ENCODE measurements at places on chromosomes 16 and 17. TPM values are rescaled to one million over a fixed set of nuclear protein-coding genes. Genes with fewer than 3 reads are reported as not detected.

DNA sequence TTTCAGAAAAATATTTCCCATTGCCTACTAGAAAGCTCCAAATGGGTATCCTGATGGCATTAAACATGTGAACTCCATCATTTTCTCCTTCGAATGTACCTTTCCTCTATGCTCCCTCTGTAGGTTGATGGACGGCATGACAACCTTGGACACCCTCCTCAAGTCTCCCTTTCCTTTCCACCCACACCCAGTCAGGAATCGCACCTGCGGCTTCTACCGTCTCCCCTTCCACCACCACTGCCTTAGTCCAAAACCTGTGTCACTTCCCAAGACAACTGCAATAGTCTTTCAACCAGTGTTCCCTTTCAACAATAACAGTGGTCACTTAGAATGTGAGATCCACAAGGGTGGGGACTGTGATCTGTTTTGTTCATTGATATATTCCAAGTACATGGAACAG, 233.1 kb upstream of the AXIN2 start:
- no peaks in the 10 kb centered on the region for H3K27me3 ChIP-seq
- H3K36me3 ChIP-seq, result no peaks in the 10 kb centered on the region
- no peaks in the 10 kb centered on the region for H3K4me1 ChIP-seq
- H3K27ac ChIP-seq, result no peak overlapping the region
- peak; percentile 33 for DNase-seq

GRCh38 chr17:58310511-58311428, 17.8 kb downstream of the TSPOAP1 start:
- no peak for DNase-seq
- no peak overlapping the region for H3K27ac ChIP-seq
- H3K4me3 ChIP-seq, result no peak overlapping the region
- no peaks in the 10 kb centered on the region for H3K4me1 ChIP-seq
- no peaks in the 10 kb centered on the region for H3K27me3 ChIP-seq

- H3K27ac ChIP-seq, result peak within 1 kb of the TSS; percentile 1
- peak; percentile 62 for DNase-seq
Measured at GRCh38 chr17:40443196-40443987, at the start of gene IGFBP4. IGFBP4 (plus strand) TSS chr17:40443450; CDS start chr17:40443736, 286 bp downstream.

GRCh38 chr17:7479213-7480088, at the start of gene ZBTB4:
ZBTB4 (minus strand) TSS chr17:7479631; CDS start chr17:7466801, 12,830 bp downstream.
- no peaks in the 10 kb centered on the region for H3K36me3 ChIP-seq
- H3K4me1 ChIP-seq, result peaks cover 26% of the 10 kb centered on the region
- peak; percentile 69 for DNase-seq
- no peaks in the 10 kb centered on the region for H3K27me3 ChIP-seq
- peak within 1 kb of the TSS; percentile 100 for H3K27ac ChIP-seq
- peak within 1 kb of the TSS; percentile 88 for H3K4me3 ChIP-seq

GRCh38 chr17:47949197-47949759, 7.9 kb downstream of the PNPO start:
- H3K27me3 ChIP-seq, result no peaks in the 10 kb centered on the region
- peak; percentile 74 for DNase-seq
- peak overlapping the region; percentile 44 for H3K4me3 ChIP-seq
- peak overlapping the region; percentile 55 for H3K27ac ChIP-seq

- H3K27me3 ChIP-seq, result no peaks in the 10 kb centered on the region
- no peak overlapping the region for H3K27ac ChIP-seq
- no peak for DNase-seq
- no peak overlapping the region for H3K4me3 ChIP-seq
Measured at GRCh38 chr16:58415003-58415402, 22.7 kb downstream of the GINS3 start.

GRCh38 chr16:61366006-61366405, 670.2 kb downstream of the CDH8 start:
- no peak for DNase-seq
- no peaks in the 10 kb centered on the region for H3K4me1 ChIP-seq
- no peak overlapping the region for H3K4me3 ChIP-seq
- H3K36me3 ChIP-seq, result no peaks in the 10 kb centered on the region
- H3K27me3 ChIP-seq, result no peaks in the 10 kb centered on the region

DNA sequence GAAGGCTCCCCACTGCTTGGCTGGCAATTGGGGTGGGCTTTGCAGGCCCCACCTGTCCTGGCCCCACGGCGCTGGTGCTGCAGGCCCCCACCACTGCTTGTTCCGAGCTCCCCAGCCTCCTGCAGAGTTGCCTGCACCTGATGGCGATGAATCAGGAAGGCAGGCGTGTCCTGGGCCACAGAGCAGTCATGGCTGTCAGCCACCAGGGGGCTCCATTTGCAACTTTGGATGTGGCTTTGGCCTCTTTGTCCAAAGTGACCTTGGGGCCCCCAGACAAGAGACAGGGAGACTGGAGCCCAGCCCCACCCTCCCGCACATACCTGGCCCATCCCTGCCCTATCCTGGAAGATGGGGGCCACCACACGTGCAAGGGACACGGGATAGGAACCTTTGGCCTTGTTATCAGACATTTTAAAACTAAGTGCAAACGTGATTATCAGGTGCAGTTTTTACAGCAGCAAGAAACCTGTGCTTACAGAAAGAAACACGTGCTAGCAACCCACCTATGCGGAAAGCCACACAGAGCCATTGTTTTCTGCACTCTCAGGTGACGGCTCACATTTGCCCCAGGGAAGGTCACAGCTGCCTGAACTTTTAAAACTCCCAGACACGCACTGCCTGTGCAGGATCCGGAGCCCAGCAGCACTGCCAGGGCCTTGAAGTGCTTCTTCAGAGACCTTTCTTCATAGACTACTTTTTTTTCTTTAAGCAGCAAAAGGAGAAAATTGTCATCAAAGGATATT, at the start of gene DNASE1:
TSS of gene DNASE1 (plus strand) at position 443 of the 743 bp plus-strand sequence. CDS start 683 bp downstream, outside the sequence.
- peaks cover 68% of the 10 kb centered on the region for H3K36me3 ChIP-seq
- H3K4me3 ChIP-seq, result no peak within 1 kb of the TSS
- no peaks in the 10 kb centered on the region for H3K27me3 ChIP-seq
- DNase-seq, result peak; percentile 33
- no peaks in the 10 kb centered on the region for H3K4me1 ChIP-seq

DNA sequence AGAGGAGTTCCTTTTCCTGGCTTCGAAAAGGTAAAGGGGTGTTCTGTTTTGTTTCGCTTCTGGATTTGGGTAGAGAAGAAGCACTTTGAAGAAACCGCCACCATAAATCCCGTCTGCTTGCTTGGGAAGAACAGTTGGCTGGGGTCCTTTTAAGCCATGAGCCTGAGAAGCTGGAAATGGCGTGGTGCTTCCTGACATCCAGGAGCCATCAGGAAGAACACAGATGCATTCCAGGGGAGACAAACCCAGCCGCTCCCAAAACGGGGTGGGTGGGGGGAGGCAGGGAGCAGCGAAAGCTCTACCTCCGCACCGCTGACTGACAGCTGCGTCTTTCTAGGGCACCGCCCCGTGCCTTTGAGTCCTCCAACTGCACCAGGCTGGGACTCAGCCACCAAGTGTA, 91.6 kb downstream of the ZDHHC7 start:
- no peak overlapping the region for H3K27ac ChIP-seq
- no peak for DNase-seq
- H3K27me3 ChIP-seq, result no peaks in the 10 kb centered on the region
- H3K4me1 ChIP-seq, result no peaks in the 10 kb centered on the region
- H3K4me3 ChIP-seq, result no peak overlapping the region

- H3K4me3 ChIP-seq, result no peak overlapping the region
- H3K27ac ChIP-seq, result no peak overlapping the region
- H3K36me3 ChIP-seq, result no peaks in the 10 kb centered on the region
- no peak for DNase-seq
Measured at GRCh38 chr17:57808882-57809281, 41.0 kb downstream of the MRPS23 start.

DNA sequence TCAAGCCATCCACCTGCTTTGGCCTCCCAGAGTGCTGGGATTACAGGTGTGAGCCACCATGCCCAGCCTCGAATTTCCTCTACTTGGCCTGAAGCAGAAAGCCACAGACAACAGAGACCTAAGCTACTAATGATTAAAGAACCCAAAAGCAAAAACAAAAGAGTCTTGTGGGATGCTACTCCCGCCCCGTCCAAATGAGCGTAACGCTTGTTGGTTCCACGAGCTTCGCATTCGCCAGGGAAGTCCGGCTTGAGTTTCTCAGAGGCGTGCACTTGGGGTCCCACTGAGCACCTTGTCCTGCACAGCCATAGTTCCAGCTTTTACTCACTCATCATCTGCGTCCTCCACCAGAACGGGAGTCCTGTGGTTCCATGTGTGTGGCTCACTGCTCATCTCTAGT, 16.0 kb downstream of the CEP295NL start:
- no peak for DNase-seq
- no peak overlapping the region for H3K4me3 ChIP-seq
- no peaks in the 10 kb centered on the region for H3K27me3 ChIP-seq

GRCh38 chr17:52212851-52213250, 54.3 kb upstream of the CA10 start:
- no peak overlapping the region for H3K27ac ChIP-seq
- no peaks in the 10 kb centered on the region for H3K4me1 ChIP-seq
- no peak for DNase-seq
- H3K4me3 ChIP-seq, result no peak overlapping the region

GRCh38 chr16:86231321-86231995, 278.9 kb upstream of the FOXF1 start:
- no peak overlapping the region for H3K4me3 ChIP-seq
- no peaks in the 10 kb centered on the region for H3K4me1 ChIP-seq
- no peak overlapping the region for H3K27ac ChIP-seq
- DNase-seq, result no peak
- no peaks in the 10 kb centered on the region for H3K36me3 ChIP-seq

GRCh38 chr16:78543023-78543422, 443.6 kb downstream of the WWOX start:
- H3K27me3 ChIP-seq, result no peaks in the 10 kb centered on the region
- no peak overlapping the region for H3K27ac ChIP-seq
- H3K4me3 ChIP-seq, result no peak overlapping the region
- no peaks in the 10 kb centered on the region for H3K36me3 ChIP-seq
- DNase-seq, result no peak
- H3K4me1 ChIP-seq, result no peaks in the 10 kb centered on the region

- no peak overlapping the region for H3K27ac ChIP-seq
- H3K4me3 ChIP-seq, result no peak overlapping the region
- no peak for DNase-seq
Measured at GRCh38 chr16:17391715-17392114, 79.0 kb downstream of the XYLT1 start.

GRCh38 chr16:63581570-63581969, 1540.3 kb downstream of the CDH11 start:
- no peaks in the 10 kb centered on the region for H3K27me3 ChIP-seq
- no peak overlapping the region for H3K4me3 ChIP-seq
- H3K4me1 ChIP-seq, result no peaks in the 10 kb centered on the region
- H3K36me3 ChIP-seq, result no peaks in the 10 kb centered on the region

- H3K27me3 ChIP-seq, result no peaks in the 10 kb centered on the region
- peaks cover 18% of the 10 kb centered on the region for H3K36me3 ChIP-seq
- H3K4me1 ChIP-seq, result peaks cover 11% of the 10 kb centered on the region
- peak overlapping the region; percentile 70 for H3K27ac ChIP-seq
- DNase-seq, result no peak
Measured at GRCh38 chr16:30399435-30400186, 4.4 kb downstream of the ZNF48 start.

GRCh38 chr17:1486802-1487695, 5.4 kb downstream of the MYO1C start:
- no peaks in the 10 kb centered on the region for H3K27me3 ChIP-seq
- peak; percentile 71 for DNase-seq
- no peaks in the 10 kb centered on the region for H3K36me3 ChIP-seq
- H3K4me3 ChIP-seq, result peak overlapping the region; percentile 47

- no peak overlapping the region for H3K27ac ChIP-seq
- H3K36me3 ChIP-seq, result no peaks in the 10 kb centered on the region
- H3K27me3 ChIP-seq, result no peaks in the 10 kb centered on the region
- DNase-seq, result no peak
- H3K4me3 ChIP-seq, result no peak overlapping the region
Measured at GRCh38 chr16:56911771-56912571, 20.0 kb upstream of the HERPUD1 start.

DNA sequence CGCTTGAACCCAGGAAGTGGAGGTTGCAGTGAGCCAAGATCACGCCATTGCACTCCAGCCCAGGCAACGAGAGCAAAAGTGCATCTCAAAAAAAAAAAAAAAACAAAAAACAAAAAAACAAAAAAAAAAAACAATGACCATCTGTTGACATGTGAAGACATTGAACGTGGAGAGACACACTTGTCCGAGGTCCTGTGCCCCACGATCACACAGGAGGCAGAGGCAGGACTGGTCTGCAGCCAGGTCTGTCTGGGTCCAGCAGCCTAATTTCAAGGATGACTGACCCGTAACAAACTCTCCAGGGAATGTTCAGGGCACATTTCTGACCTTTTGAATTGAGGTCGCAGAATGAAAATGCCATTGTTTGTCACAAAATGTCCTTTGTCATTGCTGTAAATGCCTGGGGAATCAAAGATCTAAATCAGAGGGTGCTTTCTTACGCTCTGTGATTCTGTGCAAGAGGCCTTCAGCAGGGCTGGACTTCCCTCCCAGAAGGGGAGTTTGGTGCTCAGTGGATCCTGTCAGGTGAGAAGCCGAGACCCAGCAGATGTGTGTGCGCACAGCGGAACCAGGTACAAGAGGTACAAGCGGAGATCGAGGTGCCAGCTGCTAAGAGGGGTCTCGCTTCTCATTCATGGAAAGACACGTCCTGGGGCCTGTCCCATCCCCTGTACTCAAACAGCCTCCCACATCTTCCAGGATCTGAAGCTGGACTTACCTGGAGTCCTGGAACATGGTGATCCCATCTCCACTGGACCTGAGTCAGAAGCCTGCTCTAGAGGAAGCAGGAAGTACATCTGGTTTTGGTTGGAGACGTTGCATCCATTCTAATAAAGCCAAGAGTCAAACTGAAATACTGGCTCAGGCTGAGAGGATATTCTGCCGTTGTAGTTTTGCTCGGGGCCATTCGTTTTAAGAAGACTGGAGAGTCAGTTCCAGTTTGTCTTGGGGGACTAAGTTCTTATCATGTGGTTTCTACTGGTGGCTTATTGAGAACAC, 95.8 kb downstream of the IRF8 start:
- H3K27me3 ChIP-seq, result no peaks in the 10 kb centered on the region
- no peak for DNase-seq
- H3K27ac ChIP-seq, result no peak overlapping the region
- H3K4me1 ChIP-seq, result no peaks in the 10 kb centered on the region

GRCh38 chr16:50797456-50797855, 55.6 kb downstream of the CYLD start:
- H3K4me3 ChIP-seq, result no peak overlapping the region
- H3K27me3 ChIP-seq, result no peaks in the 10 kb centered on the region
- no peak for DNase-seq
- H3K36me3 ChIP-seq, result peaks cover 31% of the 10 kb centered on the region

GRCh38 chr17:77098884-77099545, 41.8 kb upstream of the SEC14L1 start:
- H3K4me3 ChIP-seq, result no peak overlapping the region
- H3K4me1 ChIP-seq, result peaks cover 14% of the 10 kb centered on the region
- peak overlapping the region; percentile 72 for H3K27ac ChIP-seq
- H3K36me3 ChIP-seq, result no peaks in the 10 kb centered on the region

GRCh38 chr17:63455417-63455816, 9.3 kb upstream of the CYB561 start:
- no peak overlapping the region for H3K27ac ChIP-seq
- H3K27me3 ChIP-seq, result no peaks in the 10 kb centered on the region
- no peaks in the 10 kb centered on the region for H3K36me3 ChIP-seq
- no peak for DNase-seq

DRC7 gene
- not detected for polyA plus RNA-seq

MEFV gene
- not detected for polyA plus RNA-seq

FBXO39 gene
- polyA plus RNA-seq, result 0.38 TPM

CDH11 gene
- polyA plus RNA-seq, result not detected

KRTAP9-4 gene
- not detected for polyA plus RNA-seq

MPP2 gene
- 1.3 TPM for polyA plus RNA-seq

C16orf46 gene
- polyA plus RNA-seq, result 0.28 TPM

ALDOA gene
- polyA plus RNA-seq, result 955 TPM

MRM1 gene
- 9.3 TPM for polyA plus RNA-seq

OR2C1 gene
- polyA plus RNA-seq, result 0.65 TPM

BAHCC1 gene
- not detected for polyA plus RNA-seq

FCSK gene
- polyA plus RNA-seq, result 10.3 TPM

CACNG3 gene
- not detected for polyA plus RNA-seq

YBX2 gene
- not detected for polyA plus RNA-seq

TBC1D3K gene
- polyA plus RNA-seq, result not detected

PRSS33 gene
- not detected for polyA plus RNA-seq
